ENCODE measurements at places on chromosomes 7 and 10.

GRCh38 chr10:11017570-11018431 is at the start of gene CELF2:
Gene CELF2, plus strand, starts transcription at chr10:11017872. Its CDS starts 218 bp downstream, at chr10:11018090.
- no peak for DNase-seq

DNA sequence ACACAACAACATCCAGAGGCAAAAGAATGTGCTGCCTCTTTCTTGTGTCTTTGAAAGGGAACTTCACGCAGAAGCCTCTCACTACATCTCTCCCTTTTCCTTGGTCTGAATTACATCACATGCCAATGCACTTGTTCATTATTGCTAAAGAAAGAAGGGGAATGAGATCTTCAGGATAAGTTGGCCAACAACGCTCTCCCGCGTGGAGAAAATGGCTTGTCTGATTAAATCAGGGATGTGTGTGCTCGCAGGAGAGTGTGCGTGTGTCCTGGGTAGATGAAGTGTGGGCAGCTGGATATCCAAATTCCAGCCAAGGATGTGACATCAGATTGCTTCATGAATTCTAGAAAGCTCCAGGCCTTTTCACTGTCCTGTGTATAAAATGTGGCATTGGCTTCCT is 541.6 kb upstream of the FZD8 start:
- DNase-seq: no peak

DNA sequence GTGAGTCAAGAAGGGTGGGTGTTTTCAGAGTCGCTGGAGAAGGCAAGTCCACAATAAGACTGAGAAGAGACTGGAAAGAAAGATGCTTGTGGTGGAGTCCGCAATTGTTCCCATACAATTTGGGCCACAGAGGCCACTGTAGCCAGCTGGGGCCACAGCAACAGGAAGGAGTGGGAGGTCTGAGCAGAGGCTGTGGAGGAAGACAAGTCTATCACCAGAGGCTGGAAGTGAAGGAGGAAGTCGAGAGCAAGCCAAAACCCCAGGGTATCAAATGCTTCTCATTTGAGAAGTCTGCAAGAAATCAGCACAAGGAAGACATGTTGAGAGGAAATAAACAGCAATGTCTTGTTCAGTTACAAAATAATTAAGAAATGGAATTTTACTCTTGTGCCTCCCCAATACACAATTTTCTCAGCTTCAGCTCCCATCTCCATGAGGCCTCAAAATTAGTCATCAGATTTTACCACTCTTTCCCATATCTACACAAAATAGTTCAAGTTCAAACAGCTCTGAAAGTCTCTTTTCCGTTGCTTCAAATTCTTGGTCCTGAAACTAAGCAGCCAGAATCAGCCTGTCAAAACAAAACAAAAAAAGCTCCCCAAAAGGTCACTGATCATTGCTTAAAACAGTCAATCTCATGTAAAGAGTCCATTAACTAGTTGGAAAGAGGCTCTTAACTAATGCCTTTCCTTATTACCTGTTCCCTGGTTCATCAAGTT is 31.6 kb downstream of the SLC16A12 start:
- DNase-seq: no peak

GRCh38 chr7:50863053-50863452 is 80.4 kb upstream of the GRB10 start:
- no peak for DNase-seq

DNA sequence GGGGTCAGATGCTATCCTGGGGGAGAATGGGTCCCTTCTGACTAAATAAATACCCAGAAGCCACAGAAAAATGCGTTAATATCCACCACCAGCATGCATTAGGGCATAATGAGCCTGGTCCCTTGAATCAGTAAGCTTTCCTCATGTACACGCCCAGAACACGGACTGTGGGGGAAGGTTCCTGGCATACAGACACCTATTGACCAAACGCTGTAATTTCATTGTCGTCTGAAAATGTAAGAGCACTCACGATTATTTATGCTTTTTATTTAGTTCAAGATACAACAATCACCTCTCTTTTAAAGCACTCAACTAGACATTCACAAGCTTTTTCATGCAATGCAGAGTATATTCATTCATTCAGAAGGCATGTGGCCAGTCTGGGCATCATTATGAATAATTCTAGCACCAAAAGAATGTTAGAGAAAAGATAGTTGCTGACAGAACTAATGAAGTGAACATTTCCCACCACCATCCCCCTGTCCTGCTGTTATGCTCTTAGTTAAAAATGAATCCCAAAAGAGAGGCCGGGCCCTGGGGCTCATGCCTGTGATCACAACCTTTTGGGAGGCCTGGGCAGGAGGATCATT is 101.0 kb downstream of the SVIL start:
- no peak for DNase-seq

DNA sequence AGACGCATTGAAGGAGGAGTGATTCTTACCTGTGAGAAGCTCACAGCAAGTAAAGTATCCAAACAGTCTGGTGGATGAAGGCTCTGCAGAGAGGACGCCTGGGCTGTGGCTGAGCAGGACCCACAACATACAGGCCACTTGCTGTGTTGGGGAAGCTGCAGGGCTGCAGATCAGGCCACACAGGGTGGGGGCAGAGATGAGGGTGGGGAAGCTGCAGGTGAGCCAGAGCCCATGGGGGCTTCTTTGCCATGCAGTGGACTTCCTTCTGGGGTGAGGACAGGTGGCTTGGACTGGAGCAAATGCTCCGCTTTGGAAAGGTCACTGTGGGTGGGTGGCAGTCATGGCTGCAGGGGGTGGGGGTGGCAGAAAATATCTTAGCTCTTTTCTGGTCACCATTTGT is 214.8 kb downstream of the GLRX3 start:
- no peak for DNase-seq

- no peak for DNase-seq
These were observed 30.2 kb downstream of the KLHL7 start for GRCh38 chr7:23135755-23136154.

GRCh38 chr10:10460451-10460850 is 557.2 kb upstream of the CELF2 start:
- no peak for DNase-seq

- DNase-seq: no peak
These were observed 195.0 kb upstream of the PLXNA4 start for GRCh38 chr7:132771301-132771730.

GRCh38 chr7:131365838-131366237 is 38.2 kb downstream of the MKLN1 start:
- DNase-seq: no peak

DNA sequence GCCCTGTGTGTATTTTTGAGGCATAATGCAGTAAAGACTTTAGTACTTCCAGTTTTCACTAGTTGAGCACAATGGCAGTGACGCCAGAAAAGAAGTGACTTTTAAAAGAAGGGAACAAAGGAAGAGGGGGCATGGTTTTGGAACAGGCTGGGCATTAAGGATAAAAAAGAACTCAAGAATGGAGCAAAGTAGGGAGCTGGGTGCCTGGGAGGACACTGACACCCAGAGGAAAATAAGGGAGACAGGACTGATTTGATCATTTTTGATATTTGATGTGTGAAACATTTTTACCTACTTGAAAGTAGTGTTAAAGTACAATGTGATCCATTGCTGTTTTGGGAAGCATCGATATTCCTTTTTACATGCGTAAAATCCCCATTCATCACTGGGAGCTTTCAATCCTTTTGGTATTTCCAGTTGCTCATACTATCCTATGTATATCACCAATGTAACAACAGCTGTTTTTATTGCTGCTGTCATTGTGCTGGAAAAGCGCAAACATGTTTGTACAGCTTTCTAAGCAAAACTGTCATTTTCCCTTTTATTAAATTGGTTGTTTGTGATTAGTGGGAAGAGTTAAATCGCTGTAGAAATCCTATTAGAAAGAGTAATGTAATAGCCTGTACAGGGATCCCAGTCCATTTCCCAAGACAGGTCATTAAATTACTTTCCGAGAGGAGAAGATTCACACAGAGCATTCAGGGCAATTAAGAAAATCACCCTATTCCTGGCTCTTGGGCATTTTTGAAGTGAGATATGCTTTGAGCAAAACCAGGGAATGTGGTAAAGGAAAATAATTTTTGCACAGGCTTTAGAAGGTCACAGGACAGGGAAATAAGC is 85.2 kb downstream of the ADAM12 start:
- DNase-seq: no peak

GRCh38 chr10:79069325-79070080 is 737 bp downstream of the ZMIZ1 start:
- no peak for DNase-seq

- DNase-seq: no peak
These were observed 857.3 kb upstream of the KCND2 start for GRCh38 chr7:119415682-119416081.

DNA sequence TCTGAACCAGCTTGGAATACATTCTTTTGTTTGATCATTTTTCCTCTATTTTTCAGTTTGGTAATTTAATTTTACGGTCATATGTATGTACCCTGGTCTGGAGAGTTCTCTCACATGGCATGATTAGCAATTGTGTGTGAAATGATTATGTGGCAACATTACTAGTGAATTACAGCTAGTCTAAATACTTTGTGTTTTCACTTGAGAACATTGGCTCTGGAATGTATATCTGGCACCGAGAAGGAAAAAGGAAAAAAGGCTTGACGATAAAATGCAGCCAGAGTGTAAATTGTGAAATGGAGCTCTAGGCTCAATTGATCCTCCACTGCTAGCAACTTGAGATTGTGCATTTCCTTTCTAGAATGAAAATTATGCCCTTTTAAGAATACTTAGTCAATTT is 397.2 kb downstream of the EXOC4 start:
- DNase-seq: no peak

DNA sequence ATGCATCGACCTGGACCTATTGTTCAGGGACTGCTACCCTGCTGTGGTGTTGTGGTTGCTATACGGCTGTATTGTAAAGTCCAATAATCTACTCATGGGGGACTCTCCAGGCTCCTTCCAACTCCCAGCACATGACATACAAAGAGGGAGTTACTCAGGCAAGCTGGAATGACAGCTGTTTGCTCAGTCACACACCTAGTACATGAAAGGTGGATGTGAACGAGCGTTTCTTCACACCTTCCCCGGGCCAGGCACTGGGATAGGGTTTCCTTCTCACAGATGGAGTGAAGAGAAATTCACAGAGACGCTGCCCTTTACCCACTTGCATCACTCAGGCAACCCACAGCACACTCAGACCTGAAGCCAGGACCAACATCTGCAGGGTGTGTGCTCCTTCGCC is 215.7 kb downstream of the TNS3 start:
- no peak for DNase-seq

- DNase-seq: no peak
These were observed 5.5 kb upstream of the MNX1 start for GRCh38 chr7:157016024-157016351.

DNA sequence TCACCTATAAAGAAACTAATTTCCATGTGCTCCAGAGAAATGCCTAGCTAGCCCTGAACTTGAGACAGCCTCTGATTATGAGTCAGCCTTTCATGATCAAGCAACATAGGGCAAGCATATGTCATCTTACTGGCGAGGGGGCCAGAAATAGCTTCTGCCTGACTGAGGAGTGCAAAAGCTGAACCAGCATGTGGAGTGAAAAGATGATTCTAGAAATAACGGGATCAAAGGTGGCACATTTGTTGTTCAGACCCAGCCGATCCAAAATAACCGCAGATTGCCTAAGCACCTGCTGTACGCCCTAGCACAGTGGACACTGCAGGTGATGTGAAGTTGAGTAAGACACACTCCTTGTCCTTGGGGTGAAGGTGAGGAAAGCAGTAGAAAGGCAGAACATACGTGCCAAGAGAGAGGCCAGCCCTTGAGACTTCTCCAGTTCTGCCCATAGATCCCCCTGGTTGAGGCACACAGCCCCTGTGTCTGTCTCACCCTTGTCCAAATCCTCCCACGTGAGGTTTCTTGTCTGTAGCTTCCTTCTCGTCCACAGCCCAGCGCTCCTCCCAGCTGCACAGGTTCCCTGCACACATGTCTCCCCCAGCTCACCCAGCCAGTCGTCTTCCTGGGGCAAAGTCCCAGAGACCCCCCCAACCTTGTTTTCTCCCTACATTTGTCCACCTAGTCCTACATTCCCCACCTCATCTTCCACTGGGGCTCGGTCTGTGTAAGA is 2.8 kb upstream of the BCL7B start:
- no peak for DNase-seq

DNA sequence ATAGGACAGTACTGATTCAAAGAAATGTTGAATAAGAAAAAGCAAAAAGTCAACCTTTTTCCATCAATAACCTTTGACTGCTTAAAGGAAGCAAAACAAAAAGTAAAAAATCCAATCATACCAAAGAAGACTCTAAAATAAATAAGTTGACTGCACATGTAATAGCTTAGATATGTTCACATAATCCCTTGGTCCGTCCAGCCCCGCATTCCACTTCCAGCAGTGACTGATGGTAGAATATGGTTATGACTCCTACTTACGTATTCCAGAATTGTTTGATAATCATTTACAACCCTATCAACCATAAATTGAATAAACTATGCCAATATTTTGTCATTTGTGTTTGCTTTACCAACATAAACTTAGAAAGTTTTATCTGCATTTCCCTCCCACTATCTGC is 77.9 kb downstream of the CTNNA3 start:
- DNase-seq: no peak

DNA sequence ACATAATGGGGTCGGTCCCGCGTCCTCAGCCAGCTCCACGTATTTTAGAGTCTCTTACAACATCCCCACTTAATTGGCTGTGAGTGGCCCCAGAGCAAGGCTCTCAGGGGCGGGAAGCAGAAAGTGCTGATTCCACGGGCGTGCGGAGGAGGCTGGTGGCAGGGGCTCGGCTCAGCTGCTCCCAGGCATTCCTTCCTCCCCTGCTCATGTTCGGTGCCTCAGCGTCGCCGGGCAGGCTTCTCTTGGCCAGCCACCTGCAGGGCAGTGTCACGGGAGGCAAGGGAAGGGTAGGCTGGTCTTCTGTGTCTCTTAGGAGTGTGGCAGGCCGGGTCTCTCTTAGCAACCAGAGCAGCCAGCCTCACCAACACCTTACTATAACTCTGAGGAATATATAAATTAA is 33.8 kb downstream of the IL15RA start:
- DNase-seq: no peak

DNA sequence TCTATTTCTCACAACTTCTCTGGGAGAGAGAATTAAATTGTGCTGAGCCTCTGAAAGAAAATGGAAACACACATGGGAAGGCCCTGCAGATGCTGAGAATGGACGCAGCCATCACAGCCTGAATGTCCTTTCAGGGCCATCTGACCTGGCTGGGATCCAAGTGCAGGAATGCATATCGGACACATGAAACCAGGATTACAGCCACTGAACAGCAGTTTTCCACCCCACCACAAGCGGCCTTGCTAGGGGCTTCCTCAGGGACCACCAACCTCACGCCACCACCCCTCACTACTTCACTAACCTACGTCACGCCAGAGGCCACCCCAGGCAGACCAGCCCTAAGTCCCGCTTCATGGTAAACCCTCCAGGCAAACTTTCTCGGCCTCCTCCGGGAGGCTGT is 103.3 kb downstream of the DIP2C start:
- DNase-seq: no peak

DNA sequence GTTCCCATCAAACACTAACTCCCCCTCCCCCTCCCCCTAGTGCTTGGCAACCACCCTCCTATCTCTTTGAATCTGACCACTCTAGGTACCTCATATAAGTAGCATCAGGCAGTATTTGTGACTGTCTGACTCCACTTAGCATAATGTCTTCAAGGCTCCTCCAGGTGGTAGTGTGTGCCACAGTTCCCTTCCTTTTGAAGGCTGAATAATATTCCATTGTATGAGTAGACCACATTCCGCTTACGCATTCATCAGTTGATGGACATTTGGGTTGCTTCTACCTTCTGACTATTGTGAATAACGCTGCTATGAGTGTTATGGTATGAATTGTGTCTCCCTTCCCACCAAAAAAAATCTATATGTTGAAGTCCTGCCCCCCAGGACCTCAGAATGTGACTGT is 89.6 kb downstream of the PRKAG2 start:
- no peak for DNase-seq

- no peak for DNase-seq
These were observed 580.0 kb downstream of the XPNPEP1 start for GRCh38 chr10:109343293-109343692.

GRCh38 chr10:130459851-130460490 is 323.8 kb downstream of the GLRX3 start:
- DNase-seq: no peak
